ENCODE measurements at places on chromosomes 2 and 18. TPM values are rescaled to one million over a fixed set of nuclear protein-coding genes. Genes with fewer than 3 reads are reported as not detected.
A peak's percentile ranks its signal among the peaks of the same experiment; 100 is the strongest.

Gene UGT1A8
- polyA plus RNA-seq: 1.0 TPM

Gene PLEK
- polyA plus RNA-seq: 3.3 TPM

Gene MLPH
- polyA plus RNA-seq: 2.3 TPM

Gene MEP1B
- polyA plus RNA-seq: not detected

DNA sequence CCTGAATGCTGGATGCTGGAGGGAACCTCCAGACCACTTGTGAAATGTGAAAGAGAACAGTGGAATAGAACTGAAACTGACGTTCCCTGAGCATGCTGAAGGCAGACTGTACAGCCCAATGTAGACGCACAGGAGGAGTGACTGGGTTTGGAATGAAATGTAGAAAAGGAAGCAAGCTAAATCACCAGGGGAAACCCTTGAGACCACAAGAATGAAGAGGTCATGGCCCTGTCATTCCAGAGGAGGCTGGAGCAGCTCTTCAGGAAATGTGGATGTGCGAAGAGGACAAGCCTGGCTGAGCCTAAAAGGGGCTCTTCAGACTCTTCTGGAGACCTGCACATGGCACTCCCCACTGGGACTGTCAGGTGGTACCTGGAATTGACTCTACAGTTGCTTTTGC, 118.5 kb upstream of the ALPP start:
- DNase-seq: no peak

- no peak for DNase-seq
These were observed 19.3 kb downstream of the STK25 start for GRCh38 chr2:241489088-241489487.

- no peak for DNase-seq
These were observed 9.4 kb upstream of the ARHGAP28 start for GRCh38 chr18:6719910-6720683.

DNA sequence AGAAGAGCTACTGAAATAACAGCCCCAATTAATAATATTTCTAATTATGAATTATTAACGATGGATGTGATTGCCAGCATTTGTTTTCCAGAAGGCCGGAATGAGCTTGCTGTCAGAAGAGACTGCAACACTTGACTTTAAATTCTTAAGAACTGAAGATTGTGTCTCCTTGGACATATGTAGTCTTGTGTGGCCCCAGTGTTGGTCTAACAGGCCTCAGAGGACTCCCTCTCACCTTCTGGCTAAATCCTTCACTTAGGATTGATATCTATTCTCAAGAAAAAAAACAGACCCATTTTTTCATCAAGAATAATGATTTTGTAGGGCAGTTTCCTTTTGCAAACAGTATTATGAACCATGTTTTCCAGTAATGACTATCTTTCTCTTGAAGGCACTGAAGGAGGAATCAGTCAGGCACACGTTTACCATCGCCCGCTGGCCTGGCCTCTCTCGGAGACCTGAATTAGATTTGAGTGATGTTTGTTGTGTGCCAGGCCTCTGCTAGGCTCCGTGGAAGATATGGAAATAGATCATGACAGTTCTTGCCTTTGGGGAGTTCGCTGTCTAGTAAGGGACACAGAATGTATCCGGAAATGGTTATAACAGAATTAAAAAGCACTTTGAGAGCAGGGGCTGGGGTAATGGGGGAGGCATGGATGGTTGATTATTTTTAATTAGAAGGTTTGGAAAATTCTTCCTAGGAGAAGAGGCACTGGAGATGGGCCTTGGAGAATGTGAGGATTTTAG, 258.0 kb downstream of the MYCN start:
- DNase-seq: no peak

DNA sequence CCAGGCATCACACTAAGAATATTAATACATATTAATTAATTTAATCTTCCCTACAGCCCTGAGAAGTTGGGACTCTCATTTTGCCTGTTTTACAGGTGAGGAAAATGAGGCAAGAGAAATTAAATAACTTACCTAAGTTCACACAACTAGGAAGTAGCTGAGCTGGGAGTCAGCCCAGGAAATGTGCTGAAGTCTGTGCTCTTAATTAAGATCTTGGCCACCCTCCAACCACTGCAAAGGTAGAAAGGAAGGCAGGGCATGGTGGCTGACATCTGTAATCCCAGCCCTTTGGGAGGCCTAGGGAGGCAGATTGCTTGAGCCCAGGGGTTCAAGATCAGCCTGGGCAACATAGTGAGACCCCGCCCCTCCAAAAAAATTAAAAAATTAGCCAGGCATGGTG, 12.9 kb upstream of the MGAT4A start:
- no peak for DNase-seq

- DNase-seq: no peak
These were observed 803.2 kb upstream of the POU3F3 start for GRCh38 chr2:104050656-104051242.

DNA sequence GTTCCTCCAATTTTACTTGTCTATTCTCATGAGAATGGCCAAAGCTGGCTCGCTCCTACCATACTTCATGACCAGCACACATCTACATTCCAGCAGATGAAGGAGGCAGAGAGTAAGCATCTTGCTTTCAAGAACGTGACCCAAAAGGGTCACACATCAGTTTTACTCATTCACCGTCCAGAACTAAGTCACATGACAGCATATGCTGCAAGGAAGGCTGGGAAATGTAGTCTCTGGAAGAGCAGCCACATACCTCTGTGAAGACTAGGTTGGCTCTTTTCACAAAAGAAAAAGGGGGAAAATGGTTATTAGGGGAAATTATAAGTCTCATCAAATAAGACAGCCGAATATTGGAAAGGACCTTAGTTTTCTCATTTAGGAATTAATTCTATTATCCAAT, 835.3 kb downstream of the EPHA4 start:
- DNase-seq: no peak

GRCh38 chr2:181123798-181124231, 143.4 kb downstream of the UBE2E3 start:
- DNase-seq: no peak

DNA sequence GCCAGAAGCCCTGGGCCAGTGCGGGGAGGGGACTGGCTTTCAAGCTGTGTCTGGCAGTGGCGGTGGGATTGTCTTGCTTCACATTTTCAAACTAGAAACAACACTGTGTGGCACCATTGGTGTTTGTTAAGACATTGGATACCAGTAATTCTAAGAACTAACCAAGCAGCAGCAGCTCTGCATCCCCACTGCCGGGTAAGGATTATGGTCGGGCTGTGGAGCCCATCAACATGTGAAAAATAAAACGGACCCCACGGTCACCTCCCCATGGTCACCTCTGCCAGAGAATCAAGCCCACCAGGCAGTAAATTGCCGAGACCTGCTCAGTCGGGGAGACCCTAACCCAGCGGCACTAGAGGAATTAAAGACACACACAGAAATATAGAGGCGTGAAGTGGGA, 65.3 kb downstream of the C18orf63 start:
- DNase-seq: no peak

DNA sequence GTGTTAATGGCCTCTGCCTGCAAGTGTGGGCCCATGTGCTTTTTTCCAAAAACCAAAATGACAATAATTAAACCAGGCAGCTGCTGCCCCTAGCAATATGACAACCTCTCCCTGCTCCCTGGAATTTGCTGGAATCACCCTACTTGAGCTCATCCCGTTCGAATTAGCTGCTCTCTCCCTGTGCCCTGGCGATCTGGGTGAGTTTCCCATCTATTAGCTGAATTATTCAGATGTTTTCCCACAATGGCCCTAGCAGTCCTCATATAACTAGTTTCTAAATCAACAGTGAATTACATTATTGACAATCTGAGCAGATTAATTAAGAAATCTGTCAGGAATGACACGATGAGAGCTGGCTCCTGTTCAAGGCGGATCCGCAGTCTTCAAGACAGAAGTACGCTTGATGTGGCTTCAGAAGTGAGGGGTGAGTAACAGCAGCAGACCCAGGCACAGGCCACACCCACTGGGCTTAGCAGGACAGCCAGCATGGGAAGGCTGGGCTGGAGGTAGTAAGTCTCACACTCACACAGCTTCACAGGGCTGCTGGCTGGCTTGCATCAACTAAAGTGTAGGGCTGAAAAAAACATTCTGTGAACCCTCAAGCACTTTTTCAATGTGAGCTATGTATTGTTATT, 366.2 kb upstream of the ID2 start:
- no peak for DNase-seq

DNA sequence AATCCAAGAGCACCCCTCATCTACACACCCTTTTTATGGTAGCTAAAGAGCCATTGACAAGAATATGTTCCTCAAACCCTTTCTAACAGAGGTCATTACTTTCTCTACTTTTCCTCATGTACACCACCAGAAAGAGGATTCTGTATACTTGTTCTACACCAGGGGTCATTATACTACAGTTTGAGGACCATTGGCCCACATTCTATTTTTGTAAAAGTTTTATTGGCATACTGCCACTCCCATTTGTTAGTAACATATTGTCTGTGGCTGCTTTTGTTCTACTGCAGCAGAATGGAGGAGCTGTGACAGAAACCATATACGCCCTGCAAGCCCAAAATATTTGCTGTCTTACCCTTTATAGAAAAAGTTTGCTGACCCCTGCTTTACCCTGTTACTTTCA, 14.3 kb downstream of the HTR2B start:
- DNase-seq: no peak

DNA sequence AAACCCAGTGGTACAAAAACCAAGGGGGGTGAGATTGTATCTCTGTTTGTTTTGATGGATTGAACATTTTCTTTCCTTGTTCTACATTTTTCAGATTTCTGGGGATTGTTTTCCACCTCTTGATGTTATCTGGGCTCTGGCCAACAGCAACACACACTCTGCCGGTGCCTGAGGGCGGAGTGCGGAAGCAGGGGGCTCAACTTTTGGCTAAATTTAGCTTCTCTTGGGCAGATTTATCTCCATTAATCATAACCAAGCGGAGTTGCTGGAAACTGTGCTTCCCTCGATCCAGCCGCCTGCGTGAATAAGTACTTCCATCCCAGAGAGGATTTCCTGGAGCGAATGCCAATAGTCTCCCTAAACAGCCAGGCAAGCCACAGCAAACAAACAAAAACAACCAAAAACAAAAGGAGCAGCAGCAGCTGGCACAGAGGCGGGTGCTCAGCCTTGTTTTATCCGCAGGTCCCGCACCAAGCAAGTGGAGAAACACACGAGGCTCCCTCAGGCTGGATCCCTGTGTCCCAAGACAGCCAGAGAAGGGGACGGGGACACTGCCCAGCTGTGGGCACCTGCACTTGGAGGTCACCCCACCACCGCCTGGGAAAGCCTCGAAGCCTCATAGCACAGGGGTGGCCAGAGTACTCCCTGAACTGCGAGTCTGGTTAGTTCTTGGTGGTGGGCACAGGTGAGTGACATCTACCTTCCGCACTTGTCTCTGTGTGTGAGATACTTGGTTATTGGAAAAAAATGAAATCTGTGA, 143.4 kb downstream of the NDUFA10 start:
- peak; percentile 78 for DNase-seq

- no peak for DNase-seq
These were observed 2.4 kb upstream of the THNSL2 start for GRCh38 chr2:88167740-88168139.

DNA sequence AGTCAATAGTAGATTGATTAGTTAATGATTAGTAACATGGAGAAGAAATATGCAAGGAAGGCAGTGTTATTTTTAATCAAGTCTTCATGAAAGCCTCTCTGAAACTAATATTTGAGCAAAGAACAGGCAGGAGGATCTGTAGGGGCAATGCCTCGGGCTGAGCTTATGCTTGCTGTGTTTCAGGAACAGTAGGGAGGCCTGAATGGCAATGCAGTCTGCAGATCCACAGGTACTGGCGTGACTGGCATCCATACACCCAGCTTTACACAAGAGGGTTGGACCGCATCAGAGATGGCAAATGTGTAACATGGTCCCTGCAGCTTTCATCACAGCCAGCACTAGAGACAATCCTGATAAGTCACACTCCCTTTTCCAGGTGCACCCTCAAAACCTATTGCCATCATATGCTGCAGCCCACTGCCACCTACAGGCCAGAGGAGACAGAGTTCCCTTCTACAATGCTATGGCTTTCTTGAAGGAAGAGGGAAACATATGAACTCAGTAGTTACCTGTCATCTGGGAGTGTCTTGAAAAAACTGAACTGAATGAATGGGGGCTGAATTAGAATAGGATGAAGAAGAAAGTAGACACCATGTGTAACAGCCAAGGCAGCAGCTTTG, 582.4 kb upstream of the RAB6C start:
- DNase-seq: no peak

DNA sequence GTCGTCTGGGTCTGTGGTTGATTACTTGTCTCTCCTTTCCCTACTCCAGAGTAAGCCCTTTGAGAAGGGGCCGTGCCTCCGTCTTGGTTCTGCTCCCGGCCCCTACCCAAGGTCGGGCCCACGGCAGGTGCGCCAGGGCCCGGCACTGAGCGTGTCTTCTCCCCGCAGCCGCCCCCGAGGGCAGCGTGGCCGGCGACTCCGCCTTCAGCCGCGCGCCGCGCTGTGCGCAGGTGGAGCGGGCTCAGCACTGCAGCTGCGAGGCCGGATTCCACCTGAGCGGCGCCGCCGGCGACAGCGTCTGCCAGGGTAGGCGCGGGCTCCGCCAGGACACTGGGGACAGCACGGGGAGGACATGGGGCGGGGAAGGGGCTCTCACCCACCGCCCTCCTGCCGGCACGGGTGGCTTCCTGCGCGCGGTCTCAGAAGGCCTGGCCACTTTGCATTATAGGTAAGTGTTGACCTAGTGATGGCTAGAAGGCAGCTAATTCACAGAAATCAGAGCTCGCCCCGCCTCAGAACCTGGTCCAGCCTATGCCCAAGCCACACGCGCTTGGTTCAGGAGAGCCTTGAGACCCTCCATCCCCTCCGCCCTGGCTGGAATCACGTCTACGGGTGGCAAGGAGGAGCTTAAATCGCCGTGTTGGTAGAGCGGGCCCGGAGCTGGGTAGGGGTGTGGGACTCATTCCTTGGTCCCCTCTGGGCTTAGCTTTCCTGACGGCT, 43.5 kb downstream of the FBLN7 start:
- DNase-seq: no peak

- no peak for DNase-seq
These were observed 3.3 kb downstream of the GAD1 start for GRCh38 chr2:170819680-170820664.

- no peak for DNase-seq
These were observed 552.8 kb upstream of the PKDCC start for GRCh38 chr2:41495050-41495449.
